ENCODE measurements at places on chromosomes 3 and 15. TPM values are rescaled to one million over a fixed set of nuclear protein-coding genes. Genes with fewer than 3 reads are reported as not detected.

DNA sequence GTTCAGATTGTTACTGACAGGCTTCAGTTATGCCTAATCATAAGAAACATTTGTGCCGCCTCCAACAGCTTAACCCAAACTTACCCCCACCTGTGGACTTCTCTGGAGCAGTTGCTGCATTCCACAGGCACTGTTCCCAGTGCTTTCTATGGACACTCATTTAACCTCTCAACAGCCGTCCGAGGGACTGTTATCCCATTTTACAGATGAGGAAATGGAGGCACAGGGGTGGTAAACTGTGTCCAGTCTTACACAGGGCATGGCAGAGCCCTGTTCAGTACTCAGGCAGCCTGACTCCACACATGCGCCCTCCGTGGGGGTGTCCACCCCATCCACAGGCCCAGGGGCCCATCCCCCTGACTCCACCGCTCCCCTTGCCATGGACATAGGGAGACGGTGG lies 14.3 kb upstream of the TGM5 start:
- no peak for DNase-seq

- no peak for DNase-seq
These were observed 753 bp downstream of the EPHB1 start for GRCh38 chr3:134795746-134796280.

DNA sequence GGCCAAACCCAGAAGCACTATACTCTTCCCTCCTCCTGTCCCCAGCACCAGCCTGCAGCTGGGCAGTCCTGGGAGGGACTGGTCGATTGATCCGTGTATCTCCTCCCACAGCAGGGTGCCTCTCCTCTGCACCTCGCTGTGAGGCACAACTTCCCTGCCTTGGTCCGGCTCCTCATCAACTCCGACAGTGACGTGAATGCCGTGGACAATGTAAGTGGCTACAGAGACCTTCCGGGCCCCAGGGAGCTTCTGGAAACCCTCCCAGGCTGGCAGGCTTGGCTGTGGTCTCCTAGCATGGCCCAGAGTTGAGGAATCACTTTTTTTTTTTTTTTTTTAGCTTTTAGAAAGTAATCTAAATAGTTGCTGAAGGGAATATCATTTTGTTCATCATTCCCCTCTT lies 30.7 kb downstream of the ANKDD1A start:
- DNase-seq: no peak

GRCh38 chr3:62373714-62374333 lies 474 bp upstream of the FEZF2 start:
- DNase-seq: no peak

PFN2 gene
- total RNA-seq: 131 TPM
